Tibial nerve (tissue), 4 donors: ENCODE measurements at places on chromosomes 12 and 14. TPM values are rescaled to one million over a fixed set of nuclear protein-coding genes. Genes with fewer than 3 reads are reported as not detected.

- peak; percentile 74 for DNase-seq
These were observed 55.6 kb downstream of the CLIP1 start for GRCh38 chr12:122366685-122367475.

The RFX4 gene
- not detected for total RNA-seq

The BIN2 gene
- 3.6 TPM for total RNA-seq

- no peak for DNase-seq
These were observed 630 bp downstream of the MYL6B start for GRCh38 chr12:56152756-56153677.

GRCh38 chr12:132506328-132507160 lies 16.6 kb downstream of the FBRSL1 start:
- peak; percentile 43 for DNase-seq

- no peak for DNase-seq
These were observed 206.0 kb upstream of the DCN start for GRCh38 chr12:91388573-91388972.

GRCh38 chr14:104678901-104679705 lies 10.3 kb upstream of the INF2 start:
- DNase-seq = no peak

DNA sequence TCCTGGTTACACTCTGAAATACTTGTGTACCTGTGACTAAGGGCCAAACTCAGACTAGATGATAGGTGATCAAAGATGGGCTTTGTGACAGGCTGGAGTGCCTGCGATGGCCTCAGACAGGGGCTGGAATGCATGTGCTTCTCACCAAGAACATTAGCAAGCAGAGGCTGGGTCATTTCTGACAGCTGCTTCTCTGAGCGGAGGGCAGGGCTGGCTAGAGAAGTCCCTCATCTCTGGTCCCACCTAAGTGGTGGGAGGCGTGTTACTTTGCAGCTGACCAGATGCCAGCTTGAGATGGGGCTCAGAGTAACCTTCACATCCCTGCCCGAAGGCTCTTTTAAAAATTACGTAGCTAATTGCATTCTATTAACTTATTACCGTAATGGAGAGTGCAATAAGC lies 106.8 kb upstream of the RTL1 start:
- no peak for DNase-seq

DNA sequence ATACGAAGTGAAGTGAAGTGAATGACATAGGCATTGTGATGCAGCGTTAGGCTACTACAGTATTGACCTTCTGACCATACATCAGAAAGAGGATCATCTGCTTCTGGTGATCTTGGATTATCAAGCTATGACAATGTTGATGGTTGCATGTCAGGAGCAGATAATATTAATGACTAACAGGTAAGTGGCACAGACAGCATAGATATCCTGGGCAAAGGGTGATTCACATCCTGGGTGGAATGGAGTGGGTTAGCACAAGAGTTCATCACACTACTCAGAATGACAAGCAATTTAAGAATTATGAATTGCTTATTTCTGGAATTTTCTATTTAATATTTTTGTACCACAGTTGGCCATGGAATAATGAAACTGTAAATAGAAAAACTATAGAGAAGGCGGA lies 397.9 kb upstream of the ATP2B1 start:
- no peak for DNase-seq

- DNase-seq = no peak
These were observed 208.1 kb upstream of the NEDD1 start for GRCh38 chr12:96698965-96699364.

The DPPA3 gene
- total RNA-seq = not detected

DNA sequence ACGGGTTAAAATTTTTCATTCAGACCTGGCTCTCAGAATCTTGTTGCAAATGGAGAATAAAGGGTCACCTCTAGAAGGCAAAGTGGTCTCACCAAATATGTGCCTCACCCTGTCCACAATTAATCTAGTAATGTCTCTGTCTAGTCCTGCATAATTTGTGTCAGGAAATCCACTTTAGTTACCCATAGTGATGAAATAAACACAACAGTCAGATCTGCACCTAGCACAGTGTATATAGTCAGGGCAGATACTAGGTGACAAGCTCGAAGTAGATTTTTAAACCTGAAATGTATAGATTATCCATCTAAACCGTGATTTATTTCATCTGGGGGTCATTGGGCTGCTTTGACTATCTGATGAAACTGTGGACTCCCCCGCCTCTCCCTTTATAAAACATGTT lies 15.9 kb upstream of the FLVCR2 start:
- no peak for DNase-seq

- no peak for DNase-seq
These were observed 635.5 kb downstream of the KCNH5 start for GRCh38 chr14:62409626-62410300.

The NGB gene
- total RNA-seq = not detected

DNA sequence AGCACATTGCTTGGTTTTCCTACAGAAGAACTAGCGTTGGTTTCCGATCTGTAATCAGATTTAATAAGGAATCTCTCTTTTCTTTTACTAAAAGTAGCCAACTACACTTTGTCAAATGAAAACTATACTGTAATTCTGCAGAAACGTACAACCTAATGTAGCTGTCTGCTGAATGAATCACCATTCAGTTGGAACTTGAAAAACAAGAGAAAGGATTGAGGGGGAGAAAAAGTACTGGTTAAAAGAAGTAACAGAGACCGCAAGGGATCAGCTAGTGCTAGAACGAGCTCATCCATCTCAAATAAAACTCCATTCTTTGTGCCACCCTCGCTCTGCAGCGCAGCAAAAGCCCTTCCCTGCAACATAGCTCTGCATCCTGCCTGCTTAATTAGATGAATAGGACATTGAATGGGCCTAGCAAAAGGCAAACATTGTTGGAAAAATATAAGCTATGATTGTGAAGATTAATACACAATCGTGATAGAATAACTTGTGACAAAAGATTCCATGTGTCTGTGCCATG lies 2.6 kb downstream of the GARIN2 start:
- DNase-seq = no peak

- DNase-seq = peak; percentile 32
These were observed 14.2 kb downstream of the BLTP3B start for GRCh38 chr12:100128512-100128908.

The OAS1 gene
- 12.9 TPM for total RNA-seq

The TTC6 gene
- not detected for total RNA-seq

DNA sequence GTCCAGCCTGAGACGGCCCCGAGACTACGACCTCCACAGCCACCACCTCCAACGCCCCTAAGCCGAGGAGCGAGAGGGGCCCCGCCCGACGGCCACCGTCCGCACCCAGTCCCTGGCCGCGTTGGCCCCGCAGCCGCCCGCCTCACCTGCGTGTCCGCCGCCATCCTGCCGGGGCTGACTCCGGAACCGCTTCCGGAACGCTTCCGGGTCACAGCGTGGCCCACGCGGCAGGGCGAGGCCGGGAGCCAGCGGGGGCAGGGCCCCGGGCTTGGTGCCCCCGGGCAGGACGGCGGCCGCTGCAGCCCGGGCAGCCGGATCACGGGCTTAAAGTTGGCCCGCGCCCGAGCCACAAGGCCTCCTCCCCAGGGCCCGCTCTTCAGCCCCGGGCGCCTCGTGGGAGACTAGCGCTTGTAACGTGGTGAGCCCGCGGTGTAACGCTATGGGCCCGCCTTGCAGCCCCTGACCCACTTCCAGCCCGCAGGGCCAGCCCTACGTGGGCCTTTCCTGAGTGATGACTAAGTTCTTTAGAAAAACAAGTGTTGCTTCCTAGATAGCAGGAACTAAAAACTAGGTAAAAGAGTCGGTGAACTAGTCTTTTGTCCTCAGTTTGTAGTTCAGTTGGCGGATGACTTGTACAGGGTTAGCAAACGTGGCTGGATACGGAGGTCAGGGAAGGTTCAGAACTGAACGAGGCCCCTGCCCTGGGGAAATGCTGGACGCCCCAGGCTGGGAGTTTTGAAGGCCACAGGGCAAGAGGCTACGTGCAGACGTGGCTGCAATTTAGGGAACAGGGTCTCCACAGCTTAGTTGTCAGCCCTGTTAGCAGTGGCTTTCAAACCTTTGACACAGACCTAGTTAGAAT lies at the start of gene GCN1:
Gene GCN1, minus strand, starts transcription at position 182 of the 862 bp plus-strand sequence. Its CDS starts 18 bp downstream, at position 164.
- DNase-seq = peak; percentile 70

The ACOT6 gene
- not detected for total RNA-seq

The SIRT4 gene
- total RNA-seq = 1.5 TPM

DNA sequence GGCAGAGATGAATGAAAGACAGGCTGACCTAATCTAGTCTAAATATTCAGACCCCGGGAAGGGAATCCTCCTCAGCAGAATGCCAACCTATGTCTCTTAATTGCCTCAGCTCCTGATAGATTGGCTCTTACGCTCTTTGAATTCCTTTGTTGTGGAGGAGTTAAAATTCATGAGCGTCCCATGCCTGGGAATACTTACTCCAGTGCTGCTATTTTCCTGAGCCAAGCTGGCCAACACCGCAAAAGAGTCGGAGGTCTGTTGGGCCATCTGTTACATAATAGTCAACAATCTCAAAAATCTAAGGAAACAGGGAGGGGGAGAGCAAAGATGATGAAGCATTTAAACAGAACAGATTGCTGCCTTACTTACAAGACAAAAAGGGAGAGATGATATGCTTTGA lies 182.8 kb downstream of the ASCL1 start:
- DNase-seq = no peak
